ENCODE measurements at places on chromosomes 3 and 15. TPM values are rescaled to one million over a fixed set of nuclear protein-coding genes. Genes with fewer than 3 reads are reported as not detected.

- peak; percentile 14 for DNase-seq
Measured at GRCh38 chr3:25593001-25593400, 71.7 kb downstream of the TOP2B start.

DNA sequence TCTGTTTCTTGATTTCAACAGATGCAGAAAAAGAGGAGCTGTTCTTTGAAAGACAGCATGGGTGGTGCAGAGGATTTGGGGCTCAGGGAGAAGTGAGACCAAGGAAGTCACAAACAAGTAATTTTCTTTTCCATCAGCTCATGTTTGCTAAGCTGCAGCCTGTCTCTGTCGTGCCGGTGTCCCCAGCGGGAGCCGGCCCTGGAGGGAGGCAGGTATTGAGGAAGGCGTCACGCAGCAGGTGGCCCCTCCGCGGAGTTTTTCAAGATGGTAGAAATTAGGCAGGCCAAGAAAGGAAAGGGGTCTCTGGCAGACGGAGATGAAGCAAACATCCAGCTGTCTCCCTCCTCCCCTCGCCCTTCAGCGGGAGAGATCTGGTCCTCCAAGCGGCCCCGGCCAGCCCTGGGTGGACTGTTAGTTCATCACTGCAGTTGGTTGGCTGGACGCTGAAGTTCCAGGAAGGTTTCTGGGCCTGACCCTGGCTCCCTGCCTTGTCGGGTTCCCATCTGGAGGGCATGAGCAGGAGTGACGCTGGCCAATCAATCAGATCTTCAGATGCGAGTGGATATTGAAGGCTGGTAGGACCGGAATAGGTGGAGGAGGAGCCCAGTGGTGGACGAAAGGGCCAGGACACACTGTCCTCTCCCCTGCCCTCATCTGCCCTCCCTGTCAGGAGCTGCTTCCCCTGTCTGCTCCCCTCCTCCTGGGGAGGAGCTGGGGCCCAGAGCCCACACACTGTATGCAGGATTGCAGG lies 27.7 kb upstream of the MUC4 start:
- no peak for DNase-seq

- no peak for DNase-seq
Measured at GRCh38 chr3:161284989-161285388, 63.9 kb downstream of the NMD3 start.

DNA sequence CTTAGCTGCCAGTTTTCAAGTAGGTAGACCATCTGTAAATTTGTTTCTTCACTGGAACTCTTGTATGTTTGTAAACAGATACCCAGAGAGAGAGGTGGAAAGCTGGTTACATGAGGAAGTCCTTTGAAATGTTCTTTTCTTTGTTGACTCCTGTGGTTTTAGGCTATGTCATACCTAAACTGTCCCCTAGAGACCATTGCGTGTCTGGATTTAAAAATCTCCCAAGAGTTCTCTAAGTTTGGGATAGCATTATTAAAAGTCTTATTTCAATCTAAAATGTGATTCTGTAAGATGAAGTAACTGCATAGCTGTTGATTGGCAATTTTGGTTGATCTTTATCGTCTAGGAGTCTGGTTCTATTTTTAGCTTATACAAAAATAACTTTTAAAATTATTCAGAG lies 127.2 kb downstream of the GHSR start:
- DNase-seq = no peak

- DNase-seq = peak; percentile 98
Measured at GRCh38 chr3:57803647-57804081, 47.6 kb downstream of the SLMAP start.

- DNase-seq = no peak
Measured at GRCh38 chr3:37949866-37950265, 40.7 kb upstream of the VILL start.

DNA sequence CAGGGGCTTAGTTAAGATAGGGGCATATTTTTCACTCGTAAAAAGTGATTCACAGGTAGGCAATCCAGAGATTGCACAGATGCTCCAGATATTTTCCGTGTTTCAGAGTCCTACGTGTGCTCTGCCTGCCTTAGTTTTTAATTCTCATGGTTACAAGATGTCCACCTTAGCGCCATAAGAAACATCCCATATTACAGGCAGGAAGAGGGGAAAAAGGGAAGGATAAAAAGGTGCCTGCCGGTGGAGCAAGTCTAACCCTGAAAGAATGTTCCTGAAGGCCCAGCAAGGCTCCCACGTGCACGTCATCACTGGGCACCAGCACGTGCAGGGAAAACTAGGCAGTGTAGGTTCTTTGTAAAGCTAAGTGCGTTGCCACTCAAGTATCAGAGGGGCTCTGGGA lies 10.1 kb upstream of the MOBP start:
- DNase-seq = no peak

GRCh38 chr3:170499562-170500156 lies 81.0 kb downstream of the CLDN11 start:
- DNase-seq = peak; percentile 29

DNA sequence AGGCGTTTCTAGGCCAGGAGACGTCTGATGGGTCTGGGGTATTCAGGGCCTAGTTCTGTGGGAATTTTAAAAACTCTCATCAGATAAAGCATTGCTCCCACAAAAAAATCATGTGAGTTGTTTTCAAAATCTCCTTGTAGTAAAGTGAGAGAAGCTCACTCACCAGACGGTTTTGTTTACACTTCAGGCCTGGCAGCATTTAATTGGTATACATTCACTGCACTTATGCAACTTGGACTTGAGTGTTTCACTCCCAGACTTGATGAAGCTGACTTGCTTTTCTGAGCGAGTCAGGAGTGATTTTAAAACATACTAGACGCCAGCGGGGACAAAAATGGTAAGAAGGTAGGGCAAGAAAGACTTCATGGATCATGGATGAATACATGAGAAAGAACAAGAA lies 75.2 kb downstream of the SLCO3A1 start:
- DNase-seq = no peak

DNA sequence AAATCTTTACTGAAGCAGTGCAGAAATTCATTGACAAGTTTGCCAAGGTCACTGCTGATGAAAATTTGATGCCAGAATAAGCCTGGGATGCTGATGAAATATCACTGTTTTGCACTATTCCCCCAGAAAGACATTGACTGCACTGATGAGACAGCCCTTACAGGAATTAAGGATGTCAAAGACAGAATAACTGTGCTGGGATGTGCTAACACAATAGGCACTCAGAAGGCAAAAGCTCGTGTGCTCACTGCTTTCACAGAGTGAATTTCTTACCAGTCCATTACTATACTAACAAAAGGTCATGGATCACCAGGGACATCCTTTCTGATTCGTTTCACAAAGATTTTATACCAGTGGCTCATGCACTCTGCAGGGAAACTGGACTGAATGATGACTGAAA lies 69.4 kb downstream of the MCF2L2 start:
- DNase-seq = no peak

GRCh38 chr3:71989165-71989564 lies 204.2 kb upstream of the PROK2 start:
- DNase-seq = peak; percentile 34

Gene FSTL1
- total RNA-seq = 6.6 TPM

Gene RAB7A
- total RNA-seq = 77.8 TPM

Gene AHSG
- total RNA-seq = not detected

Gene PLSCR2
- not detected for total RNA-seq
